ENCODE measurements at places on chromosomes 7 and 10. TPM values are rescaled to one million over a fixed set of nuclear protein-coding genes. Genes with fewer than 3 reads are reported as not detected.

DNA sequence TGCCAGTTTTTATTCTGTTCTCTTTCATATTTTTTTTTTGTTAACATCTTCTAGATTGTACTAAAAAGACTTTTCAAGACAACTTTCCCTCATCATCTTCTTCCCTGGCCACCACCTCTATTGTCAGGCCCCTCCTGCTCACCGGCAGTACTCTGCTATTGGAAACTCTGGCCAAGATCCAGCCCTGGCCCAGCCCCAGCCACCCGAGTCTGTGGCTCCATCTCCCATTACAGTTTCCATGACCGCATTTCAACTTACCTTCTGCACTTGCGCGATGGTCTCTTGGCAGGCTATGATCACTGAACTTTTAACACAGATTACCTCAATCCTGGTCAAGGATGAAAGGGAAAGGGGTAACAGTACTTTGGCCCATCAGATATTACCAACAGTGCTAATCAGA lies 137.7 kb upstream of the POM121L12 start:
- H3K4me3 ChIP-seq = no peak overlapping the region
- no peak for DNase-seq
- H3K27ac ChIP-seq = no peak overlapping the region
- H3K27me3 ChIP-seq = no peaks in the 10 kb centered on the region
- H3K4me1 ChIP-seq = no peaks in the 10 kb centered on the region

GRCh38 chr7:76048668-76048988 lies 722 bp downstream of the MDH2 start:
- H3K27me3 ChIP-seq = peaks cover 5% of the 10 kb centered on the region
- peaks cover 17% of the 10 kb centered on the region for H3K36me3 ChIP-seq
- peak overlapping the region; percentile 99 for H3K4me3 ChIP-seq
- H3K27ac ChIP-seq = peak overlapping the region; percentile 97

The RPEL1 gene
- not detected for total RNA-seq

- H3K4me3 ChIP-seq = no peak overlapping the region
- peaks cover 31% of the 10 kb centered on the region for H3K4me1 ChIP-seq
- peak overlapping the region; percentile 3 for H3K27ac ChIP-seq
- peaks cover 29% of the 10 kb centered on the region for H3K36me3 ChIP-seq
Observed at GRCh38 chr7:102081244-102081627, 205.4 kb upstream of the SH2B2 start.

The IGF2BP3 gene
- total RNA-seq = 92.8 TPM

- peaks cover 34% of the 10 kb centered on the region for H3K36me3 ChIP-seq
- no peak for DNase-seq
- H3K27ac ChIP-seq = no peak overlapping the region
- H3K4me1 ChIP-seq = peaks cover 22% of the 10 kb centered on the region
- H3K27me3 ChIP-seq = peaks cover 12% of the 10 kb centered on the region
- H3K4me3 ChIP-seq = no peak overlapping the region
Observed at GRCh38 chr7:2171855-2172254, 60.9 kb downstream of the MAD1L1 start.

GRCh38 chr7:95472581-95473161 lies 13.1 kb upstream of the ASB4 start:
- DNase-seq = no peak
- H3K27me3 ChIP-seq = no peaks in the 10 kb centered on the region
- H3K4me1 ChIP-seq = peaks cover 55% of the 10 kb centered on the region
- H3K4me3 ChIP-seq = no peak overlapping the region
- no peak overlapping the region for H3K27ac ChIP-seq

- H3K4me1 ChIP-seq = no peaks in the 10 kb centered on the region
- no peak overlapping the region for H3K4me3 ChIP-seq
- peaks cover 1% of the 10 kb centered on the region for H3K27me3 ChIP-seq
- H3K27ac ChIP-seq = no peak overlapping the region
Observed at GRCh38 chr7:94266238-94266644, 128.5 kb upstream of the COL1A2 start.

DNA sequence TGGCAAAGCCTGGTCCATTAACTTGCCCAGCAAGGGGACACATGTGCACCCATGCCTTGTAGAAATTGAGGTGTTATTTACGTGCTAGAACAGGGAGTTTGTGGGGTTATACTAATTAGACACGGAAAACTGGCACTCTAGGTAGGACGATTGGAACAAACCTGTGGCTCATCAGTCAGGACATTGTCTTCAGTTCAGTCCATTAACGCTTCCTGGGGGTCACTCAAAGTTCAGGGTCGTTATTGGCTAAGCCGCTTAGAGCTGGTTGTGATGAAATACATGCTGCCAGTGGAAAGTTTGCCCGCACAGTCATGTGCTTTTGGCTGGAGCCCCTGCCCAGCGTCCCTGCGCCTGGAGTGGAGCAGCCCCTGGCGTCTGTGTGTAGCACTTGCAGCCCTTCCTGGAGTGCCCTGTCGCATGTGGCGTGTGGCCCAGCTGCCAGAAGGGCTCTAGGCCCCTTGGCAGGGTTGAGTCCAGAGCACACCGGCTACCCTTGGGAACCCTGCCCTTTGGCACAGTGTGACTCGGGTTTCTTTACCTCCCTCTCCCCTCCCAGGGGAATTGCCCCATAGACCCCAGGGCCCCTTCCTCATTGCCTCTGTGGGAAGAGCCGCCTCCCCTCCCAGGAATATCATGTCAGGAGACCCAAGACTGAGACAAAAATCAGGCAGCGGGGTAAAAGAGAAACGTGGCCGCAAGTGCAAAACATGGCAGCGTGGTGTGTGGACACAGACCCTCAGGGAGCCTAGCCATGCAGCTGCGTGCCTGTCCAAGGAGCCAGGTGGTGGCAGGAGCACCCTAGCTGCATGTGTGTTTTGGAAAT lies 9.8 kb downstream of the ZNF775 start:
- H3K27me3 ChIP-seq = peaks cover 8% of the 10 kb centered on the region
- no peak overlapping the region for H3K27ac ChIP-seq
- H3K4me3 ChIP-seq = no peak overlapping the region
- no peaks in the 10 kb centered on the region for H3K4me1 ChIP-seq
- H3K36me3 ChIP-seq = no peaks in the 10 kb centered on the region

- no peaks in the 10 kb centered on the region for H3K36me3 ChIP-seq
- no peak for DNase-seq
- no peaks in the 10 kb centered on the region for H3K27me3 ChIP-seq
- no peak overlapping the region for H3K4me3 ChIP-seq
- no peaks in the 10 kb centered on the region for H3K4me1 ChIP-seq
Observed at GRCh38 chr7:80941208-80941758, 22.4 kb upstream of the SEMA3C start.

- H3K36me3 ChIP-seq = peaks cover 5% of the 10 kb centered on the region
- DNase-seq = no peak
- H3K4me3 ChIP-seq = no peak overlapping the region
- H3K4me1 ChIP-seq = peaks cover 9% of the 10 kb centered on the region
Observed at GRCh38 chr10:70912556-70912955, 24.2 kb upstream of the PCBD1 start.

DNA sequence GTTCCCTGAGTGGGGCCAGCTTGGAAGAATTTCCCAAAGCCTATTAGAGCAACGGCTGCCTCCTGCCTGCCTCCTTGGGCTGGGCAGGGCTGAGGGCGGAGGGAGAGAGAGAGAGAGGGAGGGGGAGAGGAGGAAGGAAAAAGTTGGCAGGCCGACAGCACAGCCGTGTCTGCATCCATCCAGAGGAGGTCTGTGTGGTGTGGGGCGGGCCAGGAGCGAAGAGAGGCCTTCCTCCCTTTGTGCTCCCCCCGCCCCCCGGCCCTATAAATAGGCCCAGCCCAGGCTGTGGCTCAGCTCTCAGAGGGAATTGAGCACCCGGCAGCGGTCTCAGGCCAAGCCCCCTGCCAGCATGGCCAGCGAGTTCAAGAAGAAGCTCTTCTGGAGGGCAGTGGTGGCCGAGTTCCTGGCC lies at the start of gene AQP1:
Gene AQP1 (plus strand): TSS at position 293 of the 409 bp plus-strand sequence. CDS start 57 bp downstream, at position 350.
- H3K4me1 ChIP-seq = peaks cover 20% of the 10 kb centered on the region
- peaks cover 3% of the 10 kb centered on the region for H3K36me3 ChIP-seq
- H3K4me3 ChIP-seq = peak within 1 kb of the TSS; percentile 43
- peak within 1 kb of the TSS; percentile 48 for H3K27ac ChIP-seq

The PGAM1 gene
- total RNA-seq = 291 TPM

The ABCC2 gene
- total RNA-seq = 1.9 TPM

- no peaks in the 10 kb centered on the region for H3K36me3 ChIP-seq
- no peak overlapping the region for H3K27ac ChIP-seq
- DNase-seq = no peak
- peaks cover 21% of the 10 kb centered on the region for H3K4me1 ChIP-seq
- H3K4me3 ChIP-seq = no peak overlapping the region
Observed at GRCh38 chr7:80642871-80643270, 4.4 kb downstream of the CD36 start.

- no peak overlapping the region for H3K4me3 ChIP-seq
- H3K4me1 ChIP-seq = peaks cover 5% of the 10 kb centered on the region
Observed at GRCh38 chr7:35549781-35550180, 145.2 kb downstream of the HERPUD2 start.

The ATG9B gene
- total RNA-seq = 0.85 TPM

DNA sequence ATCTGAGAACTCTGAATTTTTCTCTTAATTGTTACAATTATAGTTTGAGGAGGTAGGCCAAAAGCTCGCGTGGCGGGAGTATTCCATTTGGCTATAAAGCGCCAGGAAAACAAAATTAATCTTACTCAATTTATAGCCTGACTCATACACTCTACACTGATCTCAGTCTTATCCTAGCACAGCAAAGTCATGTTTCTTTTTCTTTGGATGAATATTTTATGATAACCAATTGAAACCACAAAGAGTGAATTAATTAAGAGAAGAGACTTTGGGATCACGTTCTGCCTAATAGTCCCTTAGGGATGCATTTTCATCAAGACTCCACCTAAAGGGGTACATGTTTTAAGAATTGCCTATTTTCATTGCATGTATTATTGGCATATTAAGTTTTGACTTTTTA lies 420.8 kb downstream of the HGF start:
- no peak overlapping the region for H3K27ac ChIP-seq
- H3K4me3 ChIP-seq = no peak overlapping the region
- no peaks in the 10 kb centered on the region for H3K4me1 ChIP-seq
- H3K36me3 ChIP-seq = no peaks in the 10 kb centered on the region
- no peak for DNase-seq

GRCh38 chr10:79487296-79488194 lies 24.8 kb upstream of the EIF5AL1 start:
- H3K36me3 ChIP-seq = no peaks in the 10 kb centered on the region
- H3K4me3 ChIP-seq = no peak overlapping the region
- H3K27me3 ChIP-seq = peaks cover 2% of the 10 kb centered on the region
- peaks cover 6% of the 10 kb centered on the region for H3K4me1 ChIP-seq
- peak; percentile 76 for DNase-seq

- H3K27me3 ChIP-seq = no peaks in the 10 kb centered on the region
- peaks cover 18% of the 10 kb centered on the region for H3K36me3 ChIP-seq
- no peak for DNase-seq
Observed at GRCh38 chr7:30201161-30201666, 66.4 kb downstream of the MTURN start.

- no peaks in the 10 kb centered on the region for H3K27me3 ChIP-seq
- DNase-seq = no peak
- H3K27ac ChIP-seq = no peak overlapping the region
- peaks cover 17% of the 10 kb centered on the region for H3K4me1 ChIP-seq
- no peak overlapping the region for H3K4me3 ChIP-seq
Observed at GRCh38 chr10:17649836-17650235, 5.9 kb downstream of the STAM start.

DNA sequence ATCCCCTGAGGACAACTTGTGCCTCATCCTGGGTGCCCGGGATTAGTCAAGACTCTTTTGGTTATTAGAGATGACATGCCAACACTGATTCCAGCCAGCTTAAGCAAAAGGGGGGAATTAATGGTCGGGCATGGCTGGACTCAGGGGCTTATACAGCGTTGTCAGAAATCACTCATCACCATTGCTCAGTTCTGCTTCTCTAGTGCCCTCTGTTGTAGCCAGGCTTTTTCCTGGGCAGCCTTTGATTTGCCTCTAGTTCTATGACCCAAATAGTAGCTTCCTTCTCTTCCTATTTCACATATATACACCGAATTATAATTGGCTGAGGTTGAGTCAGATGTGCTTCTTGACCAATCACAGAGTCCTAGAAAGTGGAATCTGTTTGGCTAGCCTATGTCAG lies 192.0 kb upstream of the HABP2 start:
- no peak for DNase-seq
- no peaks in the 10 kb centered on the region for H3K36me3 ChIP-seq
- no peaks in the 10 kb centered on the region for H3K27me3 ChIP-seq
- peaks cover 8% of the 10 kb centered on the region for H3K4me1 ChIP-seq

DNA sequence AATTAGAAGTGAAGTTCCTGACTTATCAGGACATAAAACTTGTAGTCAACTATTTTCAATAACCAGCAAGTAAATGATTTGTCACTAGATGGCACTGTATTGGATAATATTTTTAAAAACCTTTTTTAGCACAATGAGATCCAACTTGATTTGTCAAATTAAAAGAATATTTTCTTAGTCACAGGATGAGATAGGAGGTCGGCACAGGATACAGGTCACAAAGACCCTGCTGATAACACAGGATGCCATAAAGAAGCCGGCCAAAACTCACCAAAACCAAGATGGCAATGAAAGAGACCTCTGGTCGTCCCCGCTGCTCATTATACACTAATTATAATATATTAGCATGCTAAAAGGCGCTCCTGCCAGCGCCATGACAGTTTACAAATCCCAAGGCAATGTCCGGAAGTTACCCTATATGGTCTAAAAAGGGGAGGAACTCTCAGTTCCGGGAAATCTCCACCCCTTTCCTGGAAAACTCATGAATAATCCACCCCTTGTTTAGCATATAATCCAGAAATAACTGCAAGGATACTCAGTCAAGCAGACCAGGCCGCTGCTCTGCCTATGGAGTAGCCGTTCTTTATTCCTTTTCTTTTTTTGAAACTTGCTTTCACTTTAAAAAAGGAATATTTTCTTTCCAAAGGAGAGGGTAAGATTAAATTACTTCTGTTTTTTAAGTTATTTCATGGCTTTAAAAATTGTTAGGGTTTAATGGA lies 255.7 kb upstream of the MKLN1 start:
- peaks cover 6% of the 10 kb centered on the region for H3K4me1 ChIP-seq
- no peak for DNase-seq
- H3K4me3 ChIP-seq = no peak overlapping the region
- H3K27me3 ChIP-seq = no peaks in the 10 kb centered on the region
- peak overlapping the region; percentile 72 for H3K27ac ChIP-seq

DNA sequence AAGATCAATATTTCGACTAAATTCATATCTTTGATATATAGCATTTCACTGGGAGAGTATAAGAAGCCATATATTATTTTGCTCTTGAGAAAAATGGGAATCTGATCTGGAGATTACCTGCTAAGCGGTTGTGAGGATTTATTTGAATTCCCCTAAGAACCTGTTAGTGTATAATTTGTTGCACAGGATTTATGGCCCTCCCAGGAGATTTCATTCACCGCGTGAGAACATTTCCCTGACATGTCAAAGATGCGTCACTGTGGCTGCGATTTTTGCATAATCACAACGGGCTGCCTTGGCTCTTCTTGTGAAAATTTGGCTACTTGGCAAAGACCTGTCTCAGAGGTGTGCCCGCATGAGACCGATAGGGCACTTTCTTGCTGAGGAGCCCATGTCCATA lies 184.7 kb upstream of the PFKP start:
- no peak overlapping the region for H3K27ac ChIP-seq
- H3K4me3 ChIP-seq = no peak overlapping the region
- no peak for DNase-seq
- H3K4me1 ChIP-seq = peaks cover 3% of the 10 kb centered on the region

The EPO gene
- 0.33 TPM for total RNA-seq

Measured in endothelial cell (in vitro differentiated cells).